Vagina (tissue), 2 donors: ENCODE measurements at places on chromosomes 6 and 20.

DNA sequence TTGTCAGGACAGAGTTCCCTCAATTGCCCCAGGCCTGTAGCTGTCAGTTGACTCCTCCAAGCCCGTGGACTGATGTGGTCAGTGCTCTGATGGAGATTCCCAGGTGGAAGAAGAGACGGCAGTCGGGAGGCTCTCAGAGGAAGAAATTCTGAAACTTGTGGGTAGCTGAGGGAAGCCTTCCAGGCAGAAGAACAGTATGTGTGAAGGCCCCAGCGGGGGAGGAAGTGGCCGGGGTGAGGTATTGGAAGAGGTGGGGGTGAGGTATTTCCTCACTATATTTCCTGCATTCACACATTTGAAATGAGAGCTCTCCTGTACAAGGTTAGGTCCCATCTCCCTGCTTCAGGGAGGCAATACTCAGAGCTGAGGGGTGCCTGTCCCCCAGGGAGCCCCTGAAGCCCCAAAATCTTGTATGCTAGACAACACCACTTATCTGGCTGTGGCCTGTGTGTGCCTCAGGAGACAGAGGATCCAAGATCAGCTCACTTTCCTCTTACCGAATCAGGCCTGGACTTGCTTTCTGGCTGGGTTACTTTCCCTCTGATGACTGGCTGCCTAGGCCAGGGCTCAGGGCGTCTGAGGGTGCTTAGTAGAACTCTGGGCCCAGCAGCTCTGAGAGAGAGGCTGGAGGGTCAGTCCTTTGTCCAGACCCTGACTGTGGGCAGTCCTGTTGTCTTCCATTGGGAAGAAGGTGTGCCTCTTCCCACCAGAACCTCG is 49.3 kb upstream of the MYL9 start:
- DNase-seq = no peak

GRCh38 chr6:9401960-9402359 is 966.6 kb upstream of the SLC35B3 start:
- DNase-seq = no peak

- DNase-seq = no peak
Measured at GRCh38 chr6:125966569-125966968, 10.0 kb downstream of the HINT3 start.

DNA sequence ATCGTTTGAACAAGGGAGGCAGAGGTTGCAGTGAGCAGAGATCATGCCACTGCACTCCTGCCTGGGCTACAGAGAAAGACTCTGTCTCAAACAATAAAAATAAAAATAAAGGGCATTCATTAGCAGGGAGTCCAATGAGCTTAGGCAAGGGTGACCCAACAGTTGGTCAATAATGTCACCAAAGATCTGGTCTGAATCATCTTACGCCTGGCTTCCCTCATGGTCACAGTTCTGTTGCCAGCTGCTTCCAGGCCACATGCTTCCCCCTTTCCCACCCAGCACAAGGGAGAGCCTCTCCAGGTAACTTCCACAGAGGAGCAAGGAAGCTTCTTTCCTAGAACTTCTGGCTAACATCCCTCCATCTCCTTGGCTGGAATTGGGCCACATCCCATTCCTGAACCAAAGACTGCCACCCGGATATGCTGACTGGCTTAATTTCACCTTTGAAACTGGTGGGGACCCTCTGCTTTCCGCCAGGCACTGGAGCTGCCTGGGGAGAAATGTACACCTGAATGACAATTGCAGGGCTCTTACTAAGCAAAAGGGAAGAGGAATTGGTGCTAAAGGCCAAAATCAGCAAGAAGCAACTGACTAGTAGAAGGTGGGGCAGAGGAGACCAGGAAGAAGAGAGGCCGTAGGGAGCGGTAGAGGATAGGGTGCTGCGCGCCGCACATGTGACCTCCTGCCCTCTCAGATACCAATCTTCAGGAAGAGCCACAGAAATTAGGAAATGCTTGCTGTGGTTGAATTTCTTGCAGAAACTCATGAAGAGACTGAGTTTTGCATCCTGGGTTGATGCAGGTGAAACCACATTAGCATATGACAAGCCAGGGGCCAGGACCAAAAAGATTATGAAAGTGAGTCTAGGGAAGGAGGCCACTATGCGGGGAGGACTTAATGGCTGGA is 8.3 kb upstream of the SCML4 start:
- DNase-seq = no peak

DNA sequence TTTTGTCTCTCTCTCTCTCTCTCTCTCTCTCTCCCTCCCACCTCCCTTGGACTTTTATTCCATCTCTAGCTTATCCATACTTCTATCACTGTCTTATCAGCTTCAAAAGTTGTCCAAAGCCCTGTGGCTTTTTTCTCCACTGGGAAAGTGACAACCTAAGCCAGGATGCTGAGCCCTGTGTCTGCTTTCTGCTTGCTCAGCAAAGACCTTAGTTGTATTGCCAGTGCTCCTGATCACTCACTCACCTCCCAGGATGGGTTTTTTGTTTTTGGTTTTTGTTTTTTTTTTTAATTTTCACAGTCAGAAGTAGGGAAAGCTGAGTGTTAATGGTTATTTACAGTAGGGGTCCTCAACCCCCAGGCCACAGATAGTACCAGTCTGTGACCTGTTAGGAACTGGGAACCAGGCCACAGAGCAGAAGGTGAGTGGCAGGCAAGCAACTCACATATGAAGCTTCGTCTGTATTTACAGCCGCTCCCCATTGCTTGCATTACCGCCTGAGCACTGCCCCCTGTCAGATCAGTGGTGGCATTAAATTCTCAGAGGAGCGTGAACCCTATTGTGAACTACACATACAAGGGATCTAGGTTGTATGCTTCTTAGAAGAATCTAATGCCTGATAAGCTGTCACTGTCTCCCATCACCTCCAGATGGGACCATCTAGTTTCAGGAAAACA is 125.0 kb upstream of the ID4 start:
- no peak for DNase-seq

GRCh38 chr6:19322691-19323485 is 514.3 kb upstream of the ID4 start:
- no peak for DNase-seq

DNA sequence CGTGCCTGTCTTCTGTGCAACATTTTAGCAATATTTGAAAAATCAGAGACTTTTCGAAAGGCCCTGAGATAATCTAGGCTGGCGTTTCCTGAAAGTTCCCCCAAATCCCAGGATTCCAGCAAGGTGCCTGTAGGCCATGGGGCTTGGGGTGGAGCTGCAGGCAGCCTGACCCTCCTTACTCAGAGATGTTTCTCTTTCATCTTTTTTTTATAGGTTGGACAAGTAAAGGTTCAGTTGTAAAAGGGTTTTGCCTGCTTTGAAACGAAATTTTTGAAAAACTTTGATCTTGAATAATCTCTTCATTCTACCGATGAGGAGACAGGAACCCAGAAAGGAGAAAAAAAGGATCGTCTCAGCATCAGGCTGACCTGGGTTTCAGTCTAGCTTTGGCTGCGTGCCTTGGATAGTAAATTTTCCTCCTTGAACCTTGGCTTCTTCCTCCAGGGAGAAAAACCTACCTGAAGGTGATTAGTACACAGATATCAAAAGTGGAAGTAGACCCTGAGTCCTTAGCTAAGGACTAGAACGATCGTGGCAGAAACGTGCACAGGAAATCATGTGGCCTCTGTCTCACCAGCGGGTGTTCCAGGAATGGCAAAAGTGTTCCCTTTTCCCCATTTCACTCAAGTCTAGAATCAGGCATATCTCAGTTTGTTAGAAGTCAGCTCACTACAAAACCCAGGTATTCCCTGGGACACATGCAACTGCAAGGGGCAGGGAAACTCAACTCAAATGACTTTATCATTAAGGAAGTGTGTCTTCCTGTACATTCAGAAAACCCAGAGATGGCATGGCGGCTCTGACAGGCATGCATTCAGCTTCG is 128.2 kb upstream of the PTPN1 start:
- DNase-seq = no peak

DNA sequence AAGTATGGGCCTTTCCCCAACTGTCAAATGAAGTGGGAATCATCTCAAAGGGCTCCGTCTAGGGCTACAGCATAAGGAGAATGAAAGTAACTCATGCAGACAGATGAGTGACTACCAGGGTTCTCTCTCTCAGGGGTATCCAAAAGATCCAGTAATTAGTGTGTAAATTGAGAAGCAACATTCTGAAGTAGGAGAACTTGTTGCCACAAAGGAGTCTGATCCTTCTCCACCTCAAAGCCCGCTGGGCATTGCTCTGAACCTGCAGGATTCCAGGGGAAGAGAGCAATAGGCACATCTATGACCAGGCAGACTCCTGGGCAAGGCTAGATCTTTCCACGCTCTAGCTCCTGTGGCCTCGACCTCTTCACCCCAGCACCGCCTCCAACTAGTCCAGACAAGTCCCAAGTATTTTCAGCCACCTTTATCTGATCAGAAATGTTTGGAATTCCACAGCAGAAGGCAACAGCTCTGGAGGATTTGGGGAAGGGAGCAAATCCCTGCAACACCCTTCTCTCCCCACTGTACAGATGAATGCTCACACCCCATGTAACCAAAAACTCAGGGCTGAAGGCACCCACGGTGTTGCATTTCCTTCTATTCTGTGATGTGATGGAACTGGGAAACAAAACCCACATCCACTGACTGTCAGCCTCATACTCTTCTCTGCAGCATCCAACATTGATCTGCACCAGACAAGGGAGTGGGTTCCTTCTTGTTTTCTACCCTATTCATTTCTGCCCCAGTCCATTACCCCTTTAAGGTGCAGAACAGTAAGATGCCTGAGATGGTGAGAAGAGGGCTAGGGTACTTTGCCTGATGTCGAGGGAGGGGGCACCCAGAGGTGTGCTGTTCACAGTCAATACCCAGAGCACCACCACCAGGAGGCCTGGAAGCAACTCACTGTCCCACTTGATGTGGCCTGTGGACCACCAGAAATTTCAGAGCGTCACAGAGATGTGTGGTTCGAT is 41.0 kb downstream of the COX4I2 start:
- DNase-seq = no peak

DNA sequence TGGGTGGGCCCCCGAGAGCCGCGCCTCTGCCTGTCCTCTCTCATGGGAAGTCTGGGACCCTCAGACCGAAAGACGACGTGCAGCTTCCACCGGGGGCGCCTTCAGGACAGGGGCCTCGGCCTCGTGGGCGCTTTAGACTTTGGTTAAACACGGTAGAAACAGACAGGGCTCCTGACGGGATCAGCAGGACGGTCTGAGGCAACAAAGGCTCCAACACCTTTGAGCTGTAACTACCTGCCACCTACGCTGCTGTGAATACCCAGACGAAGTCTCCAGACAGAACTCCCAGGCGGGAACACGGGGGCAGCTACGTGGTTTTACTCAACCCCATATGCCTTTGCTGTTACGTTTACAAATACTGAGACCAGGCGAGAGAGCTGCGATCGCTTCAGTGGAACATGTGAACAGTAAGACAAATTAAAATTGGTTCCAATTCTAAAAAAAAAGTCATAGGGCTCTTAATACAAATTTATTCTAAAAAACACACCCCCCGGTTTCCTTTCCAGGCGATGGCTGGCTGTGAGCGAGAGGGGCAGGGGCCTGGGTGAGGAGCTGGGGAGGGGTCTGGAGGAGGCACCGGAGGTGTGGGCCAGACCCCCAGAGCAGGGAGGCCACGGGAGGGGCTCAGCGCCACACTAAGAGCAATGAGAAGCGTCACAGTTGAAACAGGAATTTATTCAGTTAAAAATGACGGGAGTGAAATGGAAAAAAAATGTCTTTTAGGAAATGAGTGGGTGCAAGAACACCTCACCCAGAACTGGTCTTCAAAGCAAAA is 453.2 kb downstream of the QKI start:
- DNase-seq = no peak

DNA sequence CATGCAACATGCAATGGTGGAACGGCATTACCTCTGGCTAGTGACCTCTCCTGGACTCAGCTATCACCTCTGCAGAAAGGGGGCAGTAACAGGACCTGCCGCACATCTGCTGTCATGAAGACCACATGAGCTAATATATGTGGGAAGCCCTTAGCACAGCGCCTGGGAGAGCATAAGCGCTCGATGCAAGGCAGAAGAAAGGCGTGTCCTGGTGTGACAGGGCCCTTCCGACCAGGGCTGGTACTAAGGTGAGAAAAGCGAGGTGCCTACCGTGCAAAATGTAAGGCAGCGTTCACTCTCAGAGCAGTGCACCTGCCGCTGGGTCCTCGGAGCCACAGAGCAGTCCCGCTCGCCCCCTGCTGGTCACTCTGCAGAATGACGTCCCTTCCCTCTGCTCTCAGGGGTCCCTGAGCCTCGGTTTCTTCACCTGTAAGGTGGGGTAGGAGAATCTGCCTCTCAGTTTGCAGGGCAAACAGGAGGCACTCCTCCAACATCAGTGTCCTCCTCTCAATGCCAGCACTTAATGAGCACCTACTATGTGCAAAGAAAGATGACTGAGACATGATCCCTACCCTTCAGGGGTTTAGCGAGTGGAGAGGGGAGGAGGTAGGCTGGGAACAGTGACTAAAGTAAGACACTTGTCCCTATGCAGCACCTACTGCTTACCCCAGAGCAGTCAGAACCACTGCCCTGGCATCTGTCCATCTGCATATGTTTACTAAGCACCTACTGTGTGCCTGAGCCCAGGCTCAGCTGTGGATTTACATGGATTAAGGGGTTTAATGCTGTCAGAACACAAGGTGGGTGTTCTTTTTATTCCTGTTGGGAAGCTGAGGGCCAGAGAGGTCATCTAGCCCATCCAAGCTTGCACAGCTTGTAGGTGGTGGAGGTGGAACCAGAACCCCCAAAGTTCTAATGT is 41.1 kb upstream of the PTGIS start:
- DNase-seq = no peak

DNA sequence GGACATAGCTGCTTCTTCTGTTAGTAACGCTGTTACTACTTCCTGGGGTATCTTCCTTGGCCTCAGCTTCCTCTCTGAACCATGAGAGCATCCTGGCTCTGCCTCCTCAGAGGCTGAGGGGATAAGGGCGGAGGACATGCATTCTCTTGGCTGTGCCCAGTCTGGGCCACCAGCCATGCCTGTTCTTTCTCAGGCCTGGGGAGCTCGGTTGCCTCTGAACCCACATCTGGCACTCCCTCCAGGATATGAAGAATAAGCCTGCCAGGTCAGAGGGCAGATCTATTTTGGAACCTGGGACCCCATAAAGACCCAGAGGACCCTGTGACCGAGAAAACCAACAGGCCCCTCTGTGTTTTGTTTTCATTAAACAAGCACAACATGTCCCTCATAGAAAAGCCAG is 6.6 kb upstream of the ANGPT4 start:
- no peak for DNase-seq

DNA sequence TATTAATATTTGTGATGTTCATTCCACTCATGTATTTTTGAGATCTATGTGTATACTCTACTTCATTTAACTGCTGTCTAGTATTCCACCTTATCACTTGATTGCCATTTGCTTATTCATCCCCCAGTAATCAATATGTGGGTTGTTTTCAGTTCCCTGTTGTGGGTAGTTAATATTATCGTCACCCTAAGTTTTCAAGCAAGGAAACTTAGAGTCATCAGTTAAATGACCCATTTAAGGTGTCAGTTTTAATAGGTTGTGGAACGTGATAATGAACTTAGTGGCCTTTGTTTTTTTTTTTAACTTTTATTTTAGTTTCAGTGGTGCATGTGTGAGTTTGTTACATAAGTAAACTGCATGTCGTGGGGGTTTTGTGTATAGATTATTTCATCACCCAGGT is 90.3 kb downstream of the SLC24A3 start:
- DNase-seq = no peak

- DNase-seq = no peak
Measured at GRCh38 chr6:30966154-30966553, 17.4 kb upstream of the MUC21 start.

- no peak for DNase-seq
Measured at GRCh38 chr6:23086100-23086499, 516.7 kb downstream of the HDGFL1 start.
